ENCODE measurements at places on chromosomes 4 and X.
A peak's percentile ranks its signal among the peaks of the same experiment; 100 is the strongest.

DNA sequence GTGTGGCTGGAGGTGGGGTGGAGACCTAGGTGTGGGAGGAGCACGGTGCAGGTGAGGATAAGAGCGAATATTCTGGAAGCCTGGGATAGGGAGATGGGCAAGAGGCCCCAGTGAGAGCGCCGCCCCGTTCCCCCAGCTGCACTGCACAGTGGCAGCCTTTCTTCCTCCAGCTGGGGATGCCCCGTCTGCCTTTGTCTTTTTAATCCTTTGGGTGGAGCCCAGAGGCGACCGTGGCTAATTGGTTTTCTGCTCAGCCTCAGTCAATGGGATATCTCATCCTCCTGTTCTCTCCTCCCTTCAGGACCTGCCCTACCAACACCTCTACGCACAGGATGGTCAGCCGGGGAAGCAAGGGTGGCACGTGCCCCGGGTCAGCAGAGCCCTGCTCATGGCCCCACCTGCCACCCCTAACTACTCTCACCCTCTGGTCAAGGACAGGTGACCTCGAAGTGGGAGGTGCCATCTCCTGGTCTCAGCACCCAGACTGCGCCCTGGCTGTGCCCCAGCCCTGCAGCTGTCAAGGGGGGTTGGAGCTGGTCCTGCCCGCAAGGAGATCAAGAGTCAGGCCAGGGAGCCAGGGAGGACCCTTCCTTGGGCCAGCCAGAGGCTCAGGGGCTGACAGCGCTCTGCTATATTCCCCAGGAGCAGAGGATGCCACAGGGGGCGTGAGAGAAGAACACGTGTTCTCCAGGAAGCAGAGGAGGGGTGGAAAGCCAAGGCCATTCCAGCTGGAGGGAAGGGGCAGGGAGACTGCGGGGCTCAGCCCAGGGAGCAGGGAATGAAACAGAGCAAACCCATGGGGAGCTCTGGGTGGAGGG, 64.0 kb downstream of the ADRA2C start:
- no peak for DNase-seq

GRCh38 chrX:142095651-142096245, 109.3 kb downstream of the MAGEC2 start:
- no peak for DNase-seq

GRCh38 chr4:165207431-165208220, at the start of gene KLHL2:
TSS of gene KLHL2 (plus strand) at chr4:165207561. CDS start at chr4:165207877, 316 bp downstream.
- DNase-seq, result peak; percentile 51

DNA sequence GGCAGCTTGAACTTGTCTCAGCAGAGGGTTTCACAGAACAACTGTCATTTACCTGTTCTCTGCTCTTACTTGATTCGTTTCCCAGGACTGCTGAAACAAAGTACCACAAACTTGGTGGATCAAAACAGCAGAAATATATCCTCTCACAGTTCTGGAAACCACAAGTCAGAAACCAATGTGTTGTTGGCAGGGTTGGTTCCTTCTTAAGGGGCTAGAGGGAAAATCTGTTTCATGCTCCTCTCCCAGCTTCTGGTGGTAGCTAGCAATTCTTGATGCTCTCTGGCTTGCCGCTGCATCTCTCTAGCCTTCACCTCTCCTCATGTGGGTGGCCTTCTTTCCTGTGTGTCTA, 4.7 kb downstream of the TLR8 start:
- DNase-seq, result no peak

All from mesothelial cell of epicardium (in vitro differentiated cells).